Vagina (tissue), 2 donors: ENCODE measurements at places on chromosomes 7 and 10. TPM values are rescaled to one million over a fixed set of nuclear protein-coding genes. Genes with fewer than 3 reads are reported as not detected.

- DNase-seq = no peak
Measured at GRCh38 chr10:89644967-89645741, at the start of gene PANK1. PANK1 (minus strand) TSS chr10:89645242; CDS start chr10:89644891, 351 bp downstream.

DNA sequence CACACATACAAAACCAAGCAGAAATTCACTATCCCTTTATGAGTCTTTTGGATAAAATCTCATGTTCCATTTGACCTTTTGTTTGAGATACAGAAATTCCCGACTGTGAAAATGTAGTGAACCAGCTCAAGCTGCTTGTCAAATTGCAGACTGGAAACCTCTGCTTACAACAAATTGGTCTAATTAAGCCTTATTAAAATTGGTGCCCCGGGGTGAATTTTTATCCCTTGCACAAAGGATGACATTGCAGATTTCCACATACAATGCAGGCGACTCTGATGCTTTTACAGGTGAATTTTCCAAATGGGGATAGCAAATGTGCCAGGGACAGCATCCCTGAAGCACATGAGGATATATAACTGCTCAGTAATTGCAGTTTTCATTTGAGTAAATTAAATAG lies 257.3 kb downstream of the BMPER start:
- DNase-seq = no peak

- no peak for DNase-seq
Measured at GRCh38 chr10:2077231-2077630, 339.9 kb upstream of the ADARB2 start.

DNA sequence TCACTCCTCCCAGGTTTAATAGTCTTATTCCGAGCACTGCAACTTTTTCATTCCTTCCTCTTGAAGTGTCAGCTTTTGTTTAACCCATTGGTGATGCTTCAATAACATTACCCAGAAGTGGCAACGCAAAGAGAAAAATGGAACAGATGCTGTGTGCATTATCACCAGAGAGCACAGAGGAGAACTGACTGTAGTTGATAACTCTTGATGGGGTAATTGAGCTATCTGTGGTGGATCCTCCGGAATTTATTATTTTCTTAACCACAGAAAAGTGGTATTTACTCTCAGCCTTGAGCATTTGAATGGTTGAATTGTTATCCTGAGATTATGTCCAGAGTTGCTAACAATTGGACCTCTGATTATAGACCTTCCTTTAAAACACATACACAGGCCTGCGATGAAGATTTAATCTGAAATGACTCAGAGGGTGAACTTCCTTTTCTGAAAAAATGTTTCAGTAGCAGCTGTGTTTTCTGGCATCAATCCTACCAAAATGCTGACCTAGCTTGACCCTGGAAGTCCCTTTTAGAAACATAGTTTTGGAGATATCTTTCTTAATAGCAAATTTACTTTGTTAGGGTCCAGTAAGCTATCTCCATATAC lies 1584.4 kb upstream of the LRRTM3 start:
- no peak for DNase-seq

GRCh38 chr7:92546856-92547497 lies 18.4 kb downstream of the RBM48 start:
- DNase-seq = no peak

DNA sequence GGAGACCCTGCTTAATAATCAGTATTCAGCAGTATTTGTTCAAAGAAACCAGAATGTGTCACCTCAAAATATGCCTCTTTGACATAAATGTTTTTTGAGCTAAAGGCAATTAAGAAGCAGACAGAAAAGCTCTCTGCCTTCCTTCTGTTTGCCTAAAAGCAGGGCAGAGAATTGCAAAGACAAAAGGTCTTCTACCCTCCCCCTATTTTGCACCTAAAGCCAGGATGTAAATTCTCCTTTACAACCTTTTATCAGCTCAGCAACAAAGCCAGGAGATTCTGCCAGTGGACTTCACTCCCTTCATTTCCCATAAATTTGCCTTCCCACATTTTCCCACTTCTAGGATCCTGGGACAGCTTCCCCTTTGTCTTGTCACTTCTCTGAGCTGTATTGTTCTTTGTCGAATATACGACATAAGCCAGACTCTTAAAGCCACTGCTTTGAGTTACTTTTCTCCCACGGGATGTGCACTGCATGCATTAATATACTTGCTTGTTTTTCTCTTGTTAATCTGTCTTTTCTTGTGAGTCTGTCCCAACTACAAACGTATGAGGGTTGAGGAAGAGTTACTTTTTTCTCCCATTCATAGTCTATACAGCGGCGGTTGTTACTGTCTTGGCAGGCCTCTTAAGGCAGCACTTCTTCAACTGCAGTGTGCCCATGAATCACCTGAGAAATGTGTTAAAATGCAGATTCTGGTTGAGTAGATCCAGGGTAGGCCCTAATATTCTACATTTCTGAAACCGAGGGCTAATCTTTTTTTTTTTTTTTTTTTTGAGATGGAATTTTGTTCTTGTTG lies 48.2 kb downstream of the ST8SIA6 start:
- DNase-seq = no peak

GRCh38 chr10:114095559-114096337 lies 52.1 kb downstream of the ADRB1 start:
- no peak for DNase-seq

- DNase-seq = no peak
Measured at GRCh38 chr7:73834626-73835191, 3.9 kb downstream of the CLDN4 start.

GRCh38 chr10:78298835-78299234 lies 265.2 kb downstream of the RPS24 start:
- no peak for DNase-seq

DNA sequence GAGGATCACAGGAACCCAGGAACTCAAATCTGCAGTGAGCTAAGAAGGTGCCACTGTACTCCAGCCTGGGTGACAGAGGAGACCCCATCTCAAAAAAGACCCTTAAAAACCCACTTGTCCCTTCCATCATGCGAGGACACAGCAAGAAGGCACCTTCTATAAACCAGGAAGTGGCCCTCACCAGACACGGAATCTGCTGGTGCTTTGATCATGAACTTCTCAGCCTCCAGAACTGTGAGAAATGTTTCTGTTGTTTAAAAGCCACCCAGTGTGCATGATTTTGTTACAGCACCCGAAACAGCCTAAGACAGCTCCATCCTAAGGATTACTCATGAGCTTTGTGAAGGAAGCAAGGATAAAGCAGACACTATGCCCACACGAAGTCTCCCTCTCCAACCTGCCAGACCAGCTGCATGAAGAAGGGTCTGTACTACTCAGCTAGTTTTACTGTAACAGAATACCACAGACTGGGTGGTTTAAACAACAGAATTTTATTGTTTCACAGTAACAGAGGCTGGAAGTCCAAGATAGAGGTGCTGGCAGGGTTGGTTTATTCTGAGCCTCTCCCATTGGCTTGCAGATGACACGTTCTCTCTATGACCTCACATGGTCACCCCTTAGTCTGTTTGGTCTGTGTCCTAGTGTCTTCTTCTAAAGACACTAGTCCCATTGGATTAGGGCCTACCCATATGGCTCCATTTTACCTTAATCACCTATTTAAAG lies 13.7 kb downstream of the VIM start:
- DNase-seq = no peak

DNA sequence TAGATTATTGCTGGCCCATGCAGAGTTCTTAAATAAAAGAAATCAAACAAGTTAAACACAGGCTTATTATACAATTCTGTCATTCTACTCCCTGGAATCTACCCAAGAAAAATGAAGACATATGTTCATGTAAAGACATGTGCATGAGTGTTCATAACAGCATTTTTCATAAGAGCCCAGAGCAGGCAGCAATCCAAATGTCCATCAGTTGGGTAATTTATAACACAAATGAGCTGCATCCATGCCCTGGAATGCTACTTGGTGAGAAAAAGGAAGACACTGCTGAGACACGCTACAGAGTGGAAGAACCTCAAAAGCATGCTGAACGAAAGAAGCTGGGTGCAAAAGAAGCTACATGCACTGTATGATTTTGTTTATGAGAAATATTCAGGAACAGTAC lies 342.6 kb downstream of the TCERG1L start:
- peak; percentile 58 for DNase-seq

GRCh38 chr7:20223356-20223755 lies 6.2 kb upstream of the MACC1 start:
- DNase-seq = no peak

- DNase-seq = no peak
Measured at GRCh38 chr7:19677180-19677579, 31.7 kb downstream of the POLR1F start.

GRCh38 chr7:74290981-74291441 lies 1.8 kb downstream of the CLIP2 start:
- DNase-seq = no peak

- DNase-seq = no peak
Measured at GRCh38 chr7:107007892-107008287, 36.6 kb upstream of the PRKAR2B start.

DNA sequence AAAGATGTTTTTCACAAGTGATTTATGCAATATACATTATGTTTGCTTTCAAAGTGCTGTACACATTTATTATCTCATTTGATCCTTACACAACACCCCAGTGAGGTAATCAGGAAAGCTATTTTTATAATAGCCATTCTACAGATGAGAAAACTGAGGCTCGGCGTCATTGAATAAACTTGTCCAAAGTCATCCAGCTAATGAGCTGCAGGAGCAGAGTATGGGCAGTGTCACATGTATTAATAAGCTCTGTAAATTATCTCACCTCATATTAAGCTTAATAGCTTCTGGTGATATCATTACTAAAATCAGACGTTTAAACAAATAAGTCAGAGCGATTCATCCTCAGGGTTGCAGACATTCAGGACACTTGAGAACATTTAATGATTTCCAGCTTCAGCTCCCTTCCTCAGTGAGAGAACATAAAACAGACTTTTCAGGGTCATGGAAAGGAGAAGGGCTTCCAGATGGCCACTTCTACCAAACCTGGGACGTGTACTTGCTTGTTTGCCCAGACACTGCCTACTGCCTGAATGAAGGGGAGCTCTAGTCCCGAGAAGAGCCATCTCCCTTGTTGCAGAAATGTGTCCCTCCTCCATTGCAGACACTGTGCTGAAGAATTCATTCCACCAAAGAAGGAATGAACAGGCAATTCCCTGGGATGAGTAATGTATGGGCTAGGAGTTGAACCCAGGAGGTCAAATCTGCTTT lies 20.5 kb upstream of the FZD1 start:
- DNase-seq = no peak

GRCh38 chr10:22646388-22646853 lies 68.0 kb downstream of the PIP4K2A start:
- DNase-seq = no peak

- DNase-seq = no peak
Measured at GRCh38 chr10:62665771-62666170, 138.7 kb upstream of the ADO start.

DNA sequence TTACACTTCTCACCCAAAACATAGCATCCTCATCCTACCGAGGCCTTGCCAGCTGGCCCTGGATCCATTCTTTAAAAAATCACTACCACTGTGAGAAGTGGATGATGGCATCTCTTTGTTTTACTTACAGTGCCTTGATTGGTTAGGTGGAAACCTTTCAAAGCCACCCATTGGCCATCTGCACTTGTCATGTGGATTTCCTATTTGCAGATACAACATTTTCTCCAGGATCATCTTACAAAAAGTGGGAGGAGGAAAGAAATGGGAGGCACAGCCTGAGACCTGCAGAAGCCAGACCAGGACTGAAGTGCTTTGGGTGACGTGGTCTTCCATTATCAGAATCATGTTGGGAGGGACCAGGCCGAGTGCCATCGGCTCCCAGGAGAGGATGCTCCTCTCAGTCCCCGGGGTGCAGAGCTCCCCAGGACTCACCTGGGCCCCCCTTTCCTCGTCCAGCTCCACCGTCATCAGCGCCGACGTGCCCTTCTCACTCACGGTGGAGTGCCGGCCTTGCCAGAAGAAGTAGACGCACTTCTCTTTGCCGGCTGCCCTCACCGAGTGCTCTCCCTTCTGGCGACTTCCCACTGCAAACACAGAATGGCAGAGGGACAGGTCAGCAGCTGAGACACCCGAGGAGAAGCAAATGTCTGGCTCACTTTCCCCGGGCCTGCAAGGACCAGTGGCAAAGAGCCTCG lies 161.2 kb downstream of the SVIL start:
- DNase-seq = no peak

DNA sequence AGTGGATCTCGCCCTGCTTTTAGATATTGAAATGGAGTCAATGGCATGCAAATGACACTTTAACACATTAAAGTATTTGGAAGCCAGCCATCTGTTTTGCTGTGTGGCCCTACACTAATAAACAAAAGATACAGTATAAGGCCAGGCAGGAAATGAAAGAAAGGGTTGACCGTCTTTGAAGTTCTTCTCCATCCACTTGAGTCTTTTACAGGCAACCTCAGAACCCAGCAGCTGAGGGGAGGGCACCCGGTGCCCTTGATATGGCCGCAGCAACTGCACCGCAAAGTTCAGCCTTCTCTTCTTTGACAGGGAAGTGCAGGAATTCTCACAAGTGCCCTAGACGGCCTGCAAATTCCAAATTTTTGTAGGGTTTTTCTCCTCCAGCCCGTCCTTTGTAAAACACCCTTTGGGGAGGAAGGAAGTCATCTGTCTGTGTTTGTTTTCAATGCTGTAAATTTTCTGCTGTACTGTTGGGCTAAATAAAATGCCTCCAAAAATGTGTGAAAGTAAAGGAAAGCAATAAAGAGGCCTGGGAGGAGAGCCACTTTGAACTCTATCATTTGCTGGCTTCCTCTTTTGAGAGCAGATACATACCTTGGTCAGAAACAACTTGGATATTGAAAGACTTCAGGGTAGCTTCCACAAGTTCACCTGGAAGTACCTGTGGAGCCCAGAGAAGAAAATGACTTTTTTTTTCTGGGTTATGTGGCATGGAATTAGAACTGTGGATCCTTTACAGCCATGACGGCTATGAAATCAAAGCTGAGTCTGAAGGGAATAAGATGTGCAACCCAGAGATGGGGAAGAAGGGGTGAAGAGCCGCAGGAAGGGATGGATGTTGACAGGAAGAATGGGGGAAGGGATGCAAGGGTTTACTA lies 3.6 kb downstream of the HOXA1 start:
- no peak for DNase-seq

GRCh38 chr7:26759108-26759507 lies 105.3 kb downstream of the SKAP2 start:
- DNase-seq = no peak

- DNase-seq = no peak
Measured at GRCh38 chr7:46754140-46754720, 827.7 kb downstream of the TNS3 start.

DNA sequence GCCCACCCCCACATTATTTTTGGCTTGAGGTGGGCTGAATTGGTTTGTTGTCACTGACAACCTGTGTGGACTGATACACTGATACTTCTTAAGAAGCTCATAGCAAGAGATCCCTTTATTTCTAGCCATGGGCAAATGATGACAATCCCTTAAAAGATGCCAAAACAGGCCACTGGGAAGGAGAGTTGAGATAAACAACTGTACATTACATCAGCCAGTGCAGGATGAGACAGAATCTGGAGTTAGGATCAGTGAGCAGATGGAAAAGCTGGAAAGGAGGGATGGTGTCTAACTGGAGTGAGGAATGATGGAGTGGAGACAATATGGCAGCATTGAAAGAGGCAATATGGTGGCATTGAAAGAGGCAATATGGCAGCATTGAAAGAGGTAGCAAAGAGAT lies 195.9 kb upstream of the LYZL2 start:
- no peak for DNase-seq

Gene CLCN1
- total RNA-seq = not detected

Gene HOXA5
- 6.1 TPM for total RNA-seq

Gene CALML3
- 50.6 TPM for total RNA-seq

Gene RAMP3
- 50.1 TPM for total RNA-seq

Gene CCL24
- total RNA-seq = not detected

Gene MBL2
- not detected for total RNA-seq

Gene PSD
- total RNA-seq = 6.4 TPM

Gene LRIT1
- total RNA-seq = not detected

Gene PRR15
- total RNA-seq = not detected

Gene ZNF735
- total RNA-seq = not detected
